ENCODE measurements at places on chromosomes 5 and 9.

DNA sequence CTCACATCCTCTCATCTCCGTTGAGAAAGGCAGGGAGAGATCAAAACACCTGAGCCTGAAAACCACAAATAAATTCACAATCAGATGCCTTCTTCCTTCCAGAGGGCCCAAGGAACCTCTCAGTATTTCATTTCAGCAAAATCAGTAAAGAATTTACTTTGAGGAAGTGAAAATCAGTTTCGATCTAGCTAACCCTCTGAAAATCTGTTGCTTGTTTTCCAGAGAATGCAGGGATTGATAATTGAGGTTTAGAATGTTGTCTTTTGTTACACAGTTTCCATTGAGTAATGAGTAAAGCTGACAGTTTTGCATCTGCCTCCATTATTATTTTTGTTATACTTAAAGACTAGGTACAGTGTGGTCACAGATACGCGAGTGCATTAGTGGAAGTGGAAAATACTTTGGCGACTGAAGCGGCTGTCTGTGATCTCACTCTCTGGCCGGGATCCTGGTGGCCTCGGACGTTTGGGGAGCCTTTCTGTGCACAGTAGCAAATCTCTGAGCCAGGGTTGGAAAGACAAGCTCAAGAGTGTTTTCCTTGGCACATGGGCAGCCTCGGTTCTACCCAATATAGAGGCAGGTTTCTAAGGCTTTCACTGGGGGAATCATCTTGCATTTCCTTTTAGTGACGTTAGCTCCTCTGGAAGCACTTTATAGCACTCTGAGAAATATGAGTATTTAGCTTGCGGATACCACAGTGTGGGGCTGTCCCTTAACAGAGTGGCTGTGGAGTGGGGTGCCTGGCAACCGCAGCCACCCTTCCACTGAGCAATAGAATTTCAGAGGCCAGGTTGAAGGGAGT is 32.2 kb upstream of the ANGPTL2 start:
- no peak for DNase-seq

DNA sequence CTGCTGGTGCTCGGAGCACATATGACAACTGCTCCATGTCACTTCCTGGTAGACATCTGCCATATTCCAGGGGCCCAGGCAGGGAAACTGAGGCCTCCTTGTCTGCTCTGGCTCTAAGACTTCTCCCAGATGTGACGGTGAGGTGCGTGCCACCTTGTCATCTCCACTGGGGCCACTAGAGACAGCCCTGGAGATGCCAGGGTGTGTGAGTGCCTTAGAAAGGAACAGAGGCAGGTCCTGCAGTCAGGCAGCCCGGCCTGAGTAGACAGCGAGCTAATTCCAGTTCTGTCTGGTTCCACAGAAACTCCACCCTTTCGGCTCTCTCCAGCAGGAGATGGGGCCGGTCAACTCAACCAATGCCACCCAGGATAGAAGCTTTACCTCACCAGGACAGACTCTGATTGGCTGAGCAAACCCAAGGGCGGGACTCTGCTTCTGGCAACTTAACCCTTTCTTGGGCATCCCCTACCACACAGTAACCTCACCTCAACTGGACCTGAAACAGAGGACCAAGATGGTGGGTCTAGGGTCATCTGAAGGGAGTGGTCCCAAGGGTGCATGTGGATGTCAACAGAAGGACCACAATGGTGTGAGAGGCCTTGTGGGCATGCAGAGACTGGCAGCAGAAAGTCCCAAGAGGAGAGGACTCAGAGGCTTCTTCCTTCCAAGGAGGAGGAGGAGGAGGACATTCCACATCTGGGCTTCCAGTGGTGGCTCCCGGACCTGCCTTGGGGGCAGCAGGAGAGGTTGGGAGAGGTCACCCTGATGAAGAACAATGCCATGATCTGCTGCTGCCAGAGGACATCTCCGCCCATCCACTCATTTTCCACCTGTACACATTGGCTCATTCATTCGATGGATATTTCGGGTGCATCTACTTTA is 77.7 kb downstream of the RGS3 start:
- DNase-seq, result no peak

DNA sequence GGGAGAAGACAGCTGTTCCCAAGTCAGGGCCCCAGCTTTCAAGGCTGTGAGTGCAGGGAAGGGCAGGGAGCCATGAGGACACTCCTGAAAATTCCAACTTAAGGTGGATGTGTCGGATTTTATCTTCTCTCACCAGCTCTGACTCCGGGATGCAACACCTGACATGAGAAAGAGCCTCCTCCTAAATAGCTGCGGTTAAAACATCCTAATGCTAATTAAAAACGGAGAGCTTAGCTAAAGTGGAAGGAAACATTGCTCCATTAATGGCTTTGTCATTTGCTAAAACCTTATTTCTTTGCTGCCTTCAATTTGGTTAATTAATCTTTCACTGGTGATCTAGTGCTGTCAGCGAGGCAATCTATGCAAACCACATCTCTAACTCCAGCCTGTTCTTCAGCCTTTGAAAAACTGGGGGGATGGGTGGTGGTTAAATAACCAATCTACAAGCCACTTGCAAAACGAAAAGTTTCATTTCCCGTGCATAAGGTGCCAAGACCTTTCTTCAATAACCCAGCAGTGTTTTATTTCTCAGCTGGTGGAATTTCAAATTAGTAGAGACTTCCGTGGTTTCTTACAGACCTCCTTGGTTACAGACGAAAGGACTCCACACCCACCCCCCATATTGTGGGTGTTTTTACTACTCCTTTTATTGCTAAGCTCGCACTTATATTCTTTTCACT is 379.6 kb downstream of the MLLT3 start:
- DNase-seq, result peak; percentile 63

- DNase-seq, result no peak
Observed at GRCh38 chr5:36965179-36965578, 88.6 kb downstream of the NIPBL start.

DNA sequence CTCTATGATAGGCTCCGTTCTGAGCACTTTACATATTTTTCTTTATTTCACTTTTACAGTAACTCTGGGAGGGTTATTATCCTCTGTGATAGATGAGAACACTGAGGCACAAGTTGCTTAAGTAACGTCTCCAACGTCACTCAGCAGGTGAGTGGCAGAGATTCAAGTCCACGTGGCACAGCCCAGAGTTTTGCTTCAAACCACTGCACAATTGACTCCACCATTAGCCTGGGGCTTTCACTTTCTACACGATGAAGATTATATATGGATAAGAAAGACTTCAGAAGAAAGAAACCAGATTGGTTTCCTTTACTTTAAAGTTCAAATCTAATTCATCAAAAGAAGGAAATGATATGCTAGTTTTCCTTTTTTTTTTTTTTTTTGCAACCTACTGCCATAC is 245.9 kb downstream of the SYK start:
- peak; percentile 11 for DNase-seq

GRCh38 chr5:98913911-98914310 is 14.9 kb downstream of the CHD1 start:
- no peak for DNase-seq

DNA sequence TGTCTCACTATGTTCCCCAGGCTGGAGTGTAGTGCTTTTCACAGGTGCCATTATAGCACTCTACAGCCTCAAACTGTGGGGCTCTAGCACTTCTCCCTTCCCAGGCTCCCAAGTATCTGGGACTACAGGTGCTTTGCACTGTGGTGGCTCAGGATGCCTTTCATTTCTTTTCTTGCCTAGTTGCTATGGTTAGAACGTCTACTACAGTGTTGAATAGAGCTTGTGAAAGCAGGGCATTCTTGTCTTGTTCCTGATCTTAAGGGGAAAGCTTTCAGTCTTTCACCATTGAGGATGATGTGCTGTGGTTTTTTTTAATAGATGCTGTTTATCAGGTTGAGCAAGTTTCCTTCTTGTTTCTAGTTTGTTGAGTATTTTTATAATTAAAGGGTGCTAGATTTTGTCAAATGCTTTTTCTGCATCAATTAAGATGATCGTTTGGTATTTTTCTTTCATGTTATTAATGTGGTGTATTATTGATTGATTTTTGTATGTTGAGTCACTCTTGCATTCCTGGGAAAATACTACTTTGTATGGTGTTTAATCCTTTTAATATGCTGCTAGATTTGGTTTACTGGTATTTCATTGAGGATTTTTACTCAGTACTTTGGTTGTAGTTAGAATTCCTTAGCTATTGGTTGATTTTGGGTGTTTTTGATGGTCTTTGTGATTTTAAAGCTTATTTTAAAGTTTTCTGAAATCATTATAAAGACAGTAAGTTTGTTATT is 35.6 kb downstream of the GPBP1 start:
- DNase-seq, result no peak

DNA sequence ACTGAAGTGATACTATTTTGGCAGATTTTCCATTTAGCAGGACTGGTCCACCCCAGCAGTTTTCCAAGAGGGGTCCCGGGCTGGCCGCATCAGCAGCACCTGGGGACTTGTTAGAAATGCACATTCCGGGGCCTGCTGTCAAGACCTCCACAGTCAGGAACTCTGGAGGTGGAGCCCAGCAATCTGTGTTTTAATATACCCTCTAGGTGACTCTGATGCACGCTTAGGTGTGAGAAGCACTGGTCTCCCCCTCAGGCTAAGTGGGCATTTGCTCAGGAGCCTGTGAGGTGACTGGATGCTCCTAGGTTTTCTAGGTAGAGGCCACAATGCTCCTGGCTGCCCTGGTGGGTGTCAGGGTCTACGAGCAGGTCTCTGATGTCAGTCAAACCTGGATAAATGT is 81.7 kb downstream of the DCP2 start:
- DNase-seq, result no peak

DNA sequence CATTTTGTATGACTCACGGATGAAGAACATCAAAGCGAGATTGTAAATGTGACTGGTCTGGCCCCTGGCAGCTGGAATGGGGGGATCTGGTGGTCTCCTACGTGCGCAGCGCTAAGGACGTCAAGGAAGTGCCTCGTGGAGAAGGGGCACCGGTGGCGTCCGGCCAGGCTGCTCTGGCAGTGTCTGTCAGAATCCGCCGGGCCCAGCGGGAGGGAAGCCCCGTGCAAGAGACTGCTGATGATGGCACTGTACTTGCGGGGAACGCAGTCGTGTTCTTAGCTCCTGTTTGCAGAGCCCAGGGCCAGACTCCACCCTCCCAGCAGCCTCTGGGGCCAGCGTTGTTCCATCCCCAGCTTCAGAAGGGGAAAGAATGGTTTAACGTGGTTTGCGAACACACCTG is 75.5 kb downstream of the COL5A1 start:
- no peak for DNase-seq

- DNase-seq, result no peak
Observed at GRCh38 chr9:133960568-133961129, 31.5 kb downstream of the VAV2 start.

- no peak for DNase-seq
Observed at GRCh38 chr5:27402828-27403227, 364.4 kb upstream of the CDH9 start.

GRCh38 chr9:68742333-68742730 is 37.3 kb downstream of the PIP5K1B start:
- DNase-seq, result no peak

DNA sequence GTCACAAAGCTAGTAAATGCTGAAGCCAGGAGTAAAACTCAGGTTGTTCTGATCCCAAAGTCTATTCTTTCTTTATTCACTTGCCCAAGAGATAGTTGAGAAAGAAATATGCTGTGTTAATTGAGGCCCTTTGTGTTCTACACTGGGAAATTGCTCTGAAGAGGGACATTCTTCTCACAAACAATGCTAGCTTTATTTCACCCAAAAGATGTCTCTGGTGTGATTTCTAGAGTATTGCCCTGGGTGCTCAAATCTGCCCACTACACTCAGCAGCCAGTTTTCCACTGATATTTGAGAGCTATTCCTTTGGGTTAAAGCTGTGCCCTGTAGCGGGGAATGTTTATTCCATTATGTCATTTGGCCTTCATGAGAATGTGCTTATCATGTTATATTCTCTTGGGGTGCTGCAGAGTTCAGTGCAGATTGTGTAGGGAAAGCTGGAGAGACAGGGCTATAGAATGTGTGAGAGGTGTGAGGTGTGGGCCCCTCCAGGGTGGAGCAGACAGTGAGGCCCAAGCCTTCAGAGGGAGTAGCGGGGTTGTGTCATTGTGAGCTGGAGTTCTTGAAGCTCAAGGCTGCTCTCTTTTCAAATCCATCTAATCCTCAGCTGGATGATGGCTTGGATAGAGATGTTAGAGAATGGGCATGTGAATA is 21.0 kb upstream of the C5orf63 start:
- no peak for DNase-seq

- DNase-seq, result no peak
Observed at GRCh38 chr5:36494841-36495601, 111.4 kb upstream of the SLC1A3 start.

- no peak for DNase-seq
Observed at GRCh38 chr9:25224996-25225395, 453.2 kb downstream of the TUSC1 start.

- DNase-seq, result no peak
Observed at GRCh38 chr5:88756953-88757352, 126.0 kb downstream of the MEF2C start.

DNA sequence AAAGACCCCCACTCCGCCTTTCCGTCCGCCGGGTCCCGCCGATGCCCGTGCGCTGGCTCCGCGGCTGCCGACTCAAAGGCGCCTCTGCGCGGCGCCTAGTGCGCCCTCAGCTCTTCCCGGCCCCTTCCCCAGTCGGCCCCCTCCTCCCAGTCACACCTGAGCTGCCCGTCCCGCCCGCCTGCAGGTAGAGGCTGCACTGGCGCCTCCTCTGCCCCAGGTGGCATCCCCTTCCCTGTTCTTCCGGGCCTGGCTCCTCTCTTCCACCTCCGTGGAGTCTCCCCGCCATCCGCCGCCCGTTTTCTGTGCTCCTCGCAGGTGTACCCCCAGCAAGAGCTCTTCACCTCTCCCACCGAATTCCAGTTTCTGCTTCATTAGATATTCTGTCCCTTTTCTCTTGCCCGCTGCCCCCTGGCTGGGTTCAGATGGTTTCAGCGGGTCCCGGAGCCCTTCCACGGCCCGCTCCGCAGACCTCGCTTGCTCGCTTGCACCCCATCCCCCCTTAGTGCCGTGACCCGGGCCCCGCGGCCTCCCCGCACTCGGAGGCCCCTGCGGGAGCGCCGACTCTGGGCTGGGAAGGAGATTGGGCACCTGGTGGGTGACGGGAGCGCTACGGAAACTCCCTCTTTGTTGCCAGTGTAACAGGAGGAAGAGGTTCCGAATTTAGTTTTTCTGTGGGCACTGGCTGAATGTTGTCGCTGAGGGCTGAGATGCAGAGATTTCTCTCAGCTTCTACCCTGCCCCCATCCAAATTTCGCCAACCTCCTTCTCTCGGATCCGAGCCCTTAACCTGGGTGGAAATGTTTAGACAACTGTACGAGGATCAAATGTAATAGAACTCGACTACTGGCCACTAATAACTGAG is 809 bp downstream of the SLC44A1 start:
- DNase-seq, result peak; percentile 48

All from CD4-positive, alpha-beta T cell treated with Interleukin-6 for 4 hours (primary cell).